ENCODE measurements at places on chromosomes 7 and 10. TPM values are rescaled to one million over a fixed set of nuclear protein-coding genes. Genes with fewer than 3 reads are reported as not detected.
A peak's percentile ranks its signal among the peaks of the same experiment; 100 is the strongest.

ANKRD30A gene
- total RNA-seq = not detected

BUB3 gene
- total RNA-seq = 80.7 TPM

GSTO2 gene
- total RNA-seq = 0.42 TPM

GSAP gene
- total RNA-seq = 18.3 TPM

SLC26A3 gene
- total RNA-seq = 12.0 TPM

GLI3 gene
- 17.8 TPM for total RNA-seq

CPA2 gene
- total RNA-seq = not detected

ASB10 gene
- total RNA-seq = not detected

SPDYE11 gene
- total RNA-seq = not detected

ZCWPW1 gene
- total RNA-seq = 7.6 TPM

GNG11 gene
- total RNA-seq = 26.0 TPM

DNA sequence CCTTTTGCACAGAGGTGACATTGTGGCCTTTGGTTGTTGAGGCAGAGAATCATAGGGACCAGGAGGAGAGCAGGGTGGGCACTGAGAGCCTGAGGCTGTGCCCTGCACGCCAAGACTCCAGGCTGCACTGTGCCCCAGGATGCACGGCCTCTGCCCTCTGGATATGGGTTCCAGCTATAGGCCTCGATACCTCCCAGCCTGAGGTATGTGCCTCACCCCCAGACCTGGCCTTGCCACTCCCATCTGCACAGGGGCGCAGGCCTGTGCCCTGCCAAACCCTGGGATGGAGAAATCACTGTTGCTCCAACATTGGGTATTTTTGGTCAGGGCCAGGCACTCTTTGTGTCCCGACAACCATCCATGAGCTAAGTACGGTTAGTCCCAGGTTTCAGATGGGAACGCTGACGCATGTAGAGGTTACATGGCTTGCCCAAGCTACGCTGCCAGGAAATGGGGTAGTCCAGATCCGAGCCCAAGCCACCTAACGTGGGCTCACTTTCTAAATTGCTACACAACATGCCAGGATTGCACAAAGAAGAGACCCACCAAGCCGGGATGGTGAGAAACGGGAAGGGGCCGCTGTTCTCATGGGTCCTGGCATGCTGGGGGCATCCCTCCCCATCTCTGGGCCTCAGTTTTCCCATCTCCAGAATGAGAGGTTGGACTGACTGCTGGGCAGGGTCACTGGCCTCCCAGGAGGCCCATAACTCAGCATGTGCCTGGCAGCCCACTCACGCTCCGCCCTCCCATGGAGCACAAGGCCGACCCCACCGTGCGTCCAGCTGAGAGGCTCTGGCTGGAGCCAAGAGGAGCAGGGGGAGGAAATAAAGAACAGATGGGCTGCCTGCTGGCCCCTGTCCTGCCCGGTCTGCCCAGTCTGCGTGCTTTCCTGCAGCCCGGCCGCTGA lies 44.2 kb downstream of the ZCCHC24 start:
- no peak for DNase-seq

- no peak for DNase-seq
Observed at GRCh38 chr7:264541-265191, 25.3 kb upstream of the FOXL3 start.

DNA sequence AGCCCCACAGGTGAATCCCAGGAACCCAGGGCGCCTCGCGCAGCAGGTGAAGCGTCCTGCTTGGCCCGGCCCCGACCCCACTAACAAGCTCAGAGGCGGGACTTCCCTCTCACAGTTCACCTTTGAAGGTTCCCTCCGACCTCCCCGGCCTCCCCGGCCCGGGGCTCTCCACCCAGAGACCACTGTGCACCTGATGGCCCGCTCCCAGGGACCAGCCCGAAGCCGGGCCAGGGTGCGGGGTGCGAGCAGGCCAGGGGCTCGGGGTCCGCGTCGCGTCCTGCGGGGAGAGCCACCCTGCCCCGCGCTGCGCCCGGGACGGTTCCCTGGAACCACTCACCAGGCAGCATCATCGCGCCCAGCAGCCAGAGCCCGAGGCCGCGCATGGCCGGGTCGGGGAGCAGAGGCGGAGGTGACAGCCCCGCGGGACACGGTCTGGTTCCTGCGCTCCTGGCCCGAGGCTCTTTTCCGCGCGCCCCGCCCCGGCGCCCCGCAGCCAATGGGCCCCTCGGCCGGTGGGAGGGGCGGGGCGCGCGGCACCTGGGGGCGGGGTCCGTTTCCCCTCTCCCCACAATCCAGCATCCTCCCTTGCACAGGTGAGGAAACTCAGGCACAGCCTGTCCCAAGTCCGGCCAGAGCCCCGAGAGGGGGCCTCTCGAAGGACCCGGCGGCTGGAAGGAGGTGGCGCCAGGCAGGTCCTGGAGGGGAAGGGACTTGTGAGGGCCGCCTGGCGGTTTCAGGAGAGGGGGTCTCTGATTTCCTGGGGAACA lies at the start of gene ADAM8:
Gene ADAM8, minus strand, starts transcription at position 434 of the 767 bp plus-strand sequence. Its CDS starts 51 bp downstream, at position 383.
- DNase-seq = no peak

DNA sequence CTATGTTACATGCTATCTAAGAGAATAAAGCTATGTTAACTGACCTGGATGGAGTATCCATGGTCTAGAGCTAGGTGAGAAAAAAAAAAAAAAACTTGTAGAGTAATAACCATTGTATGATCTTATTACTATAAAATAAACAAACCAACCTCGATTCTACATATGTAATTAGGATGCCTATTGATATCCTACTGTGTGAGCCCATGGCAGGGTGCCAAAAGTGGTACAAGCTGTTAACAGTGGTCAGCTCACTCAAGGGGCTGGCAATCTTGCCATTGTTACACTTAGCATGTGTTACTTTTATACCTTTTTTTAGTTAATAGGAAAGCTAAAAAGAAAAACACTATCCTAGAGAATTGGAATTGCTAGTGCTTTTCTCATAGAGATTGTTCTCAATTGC lies 13.5 kb upstream of the IL6 start:
- DNase-seq = no peak

- DNase-seq = no peak
Observed at GRCh38 chr7:34406848-34407530, 251.0 kb upstream of the NPSR1 start.

DNA sequence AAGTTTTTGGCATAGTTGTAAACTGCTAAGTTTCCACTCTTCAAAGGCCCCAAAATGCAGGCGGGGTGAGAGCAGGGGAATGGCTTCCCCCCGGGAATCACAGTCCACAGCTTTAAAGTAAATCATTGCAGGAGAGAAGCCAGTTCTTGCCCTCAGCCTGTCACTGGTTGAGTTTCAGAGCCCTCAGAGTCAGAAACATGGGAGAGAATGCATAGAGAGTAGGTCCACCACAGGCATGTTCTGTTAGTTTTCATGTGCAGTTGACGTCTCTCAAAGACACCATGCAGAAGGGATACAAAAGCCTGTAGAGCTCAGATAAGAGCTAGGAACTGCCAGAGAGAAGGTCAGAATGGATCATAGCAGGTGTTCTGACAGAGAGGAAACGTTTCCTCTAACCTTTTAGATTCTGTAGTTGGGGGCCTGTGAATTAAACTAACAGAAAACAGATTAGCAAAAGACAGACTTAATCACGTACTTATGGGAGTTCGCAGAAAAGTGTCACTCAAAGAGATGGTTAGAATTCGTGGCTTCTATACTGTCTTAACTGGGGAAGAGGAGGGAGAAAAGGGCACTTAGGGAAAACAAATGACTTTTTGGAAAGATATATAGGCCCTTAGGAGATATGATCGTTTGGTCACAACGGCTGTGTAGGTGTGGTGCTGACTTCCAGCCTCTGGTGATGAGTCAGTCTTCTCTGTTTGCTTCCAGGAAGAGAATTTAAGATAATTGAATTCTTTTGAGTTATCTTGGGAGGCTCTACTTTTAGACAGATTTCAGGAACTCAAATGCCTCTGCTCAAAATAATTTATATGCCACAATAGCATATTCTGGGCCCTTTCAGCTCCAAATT lies 48.0 kb upstream of the MSRB2 start:
- DNase-seq = peak; percentile 70

GRCh38 chr10:86981716-86982115 lies 13.4 kb downstream of the ADIRF start:
- no peak for DNase-seq

DNA sequence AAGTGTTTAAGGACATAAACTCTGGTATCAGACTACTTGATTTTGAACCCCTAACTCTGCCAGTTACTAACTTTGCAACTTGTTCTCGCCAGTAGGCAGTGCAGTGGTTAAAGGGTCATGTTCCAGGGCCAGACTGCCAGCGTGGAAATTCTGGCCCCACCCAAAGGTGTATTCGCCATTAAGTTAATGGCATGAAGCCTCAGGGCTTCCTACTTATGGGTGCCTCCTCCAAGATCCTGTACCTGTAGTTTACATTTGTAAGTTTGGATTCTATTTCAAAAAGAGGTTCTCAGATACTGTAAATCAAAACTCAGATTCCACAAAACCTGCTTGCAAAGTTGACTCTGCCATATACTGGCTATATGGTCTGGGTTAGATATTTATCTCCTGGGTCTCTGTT lies 2.8 kb upstream of the PIP start:
- no peak for DNase-seq

- peak; percentile 91 for DNase-seq
Observed at GRCh38 chr7:142519079-142520078, 229.9 kb upstream of the PRSS1 start.

DNA sequence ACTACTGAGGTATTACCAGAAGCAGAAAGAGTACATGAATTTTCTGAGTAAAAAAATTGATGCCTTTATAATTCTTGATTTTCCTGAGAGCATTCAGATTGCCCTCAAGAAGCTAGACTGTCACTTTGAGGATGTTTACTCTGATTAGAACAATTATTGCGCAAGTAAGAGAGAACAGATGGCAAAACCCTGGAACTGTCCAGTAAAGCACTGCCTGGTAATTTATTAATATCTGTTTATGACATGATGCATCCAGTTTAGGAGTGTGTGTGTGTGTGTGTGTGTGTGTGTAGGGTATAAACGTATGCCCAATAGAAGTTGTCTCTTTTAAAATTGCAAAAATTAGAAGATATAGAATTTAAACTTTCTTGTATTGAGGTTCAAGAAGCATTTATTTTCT lies 379.7 kb downstream of the PHTF2 start:
- no peak for DNase-seq

GRCh38 chr10:62666275-62666674 lies 138.2 kb upstream of the ADO start:
- DNase-seq = no peak

GRCh38 chr7:101557421-101557820 lies 71.7 kb downstream of the MYL10 start:
- DNase-seq = no peak

GRCh38 chr10:28738200-28738599 lies 60.9 kb downstream of the BAMBI start:
- no peak for DNase-seq

GRCh38 chr7:131196803-131197202 lies 130.9 kb upstream of the MKLN1 start:
- DNase-seq = no peak

DNA sequence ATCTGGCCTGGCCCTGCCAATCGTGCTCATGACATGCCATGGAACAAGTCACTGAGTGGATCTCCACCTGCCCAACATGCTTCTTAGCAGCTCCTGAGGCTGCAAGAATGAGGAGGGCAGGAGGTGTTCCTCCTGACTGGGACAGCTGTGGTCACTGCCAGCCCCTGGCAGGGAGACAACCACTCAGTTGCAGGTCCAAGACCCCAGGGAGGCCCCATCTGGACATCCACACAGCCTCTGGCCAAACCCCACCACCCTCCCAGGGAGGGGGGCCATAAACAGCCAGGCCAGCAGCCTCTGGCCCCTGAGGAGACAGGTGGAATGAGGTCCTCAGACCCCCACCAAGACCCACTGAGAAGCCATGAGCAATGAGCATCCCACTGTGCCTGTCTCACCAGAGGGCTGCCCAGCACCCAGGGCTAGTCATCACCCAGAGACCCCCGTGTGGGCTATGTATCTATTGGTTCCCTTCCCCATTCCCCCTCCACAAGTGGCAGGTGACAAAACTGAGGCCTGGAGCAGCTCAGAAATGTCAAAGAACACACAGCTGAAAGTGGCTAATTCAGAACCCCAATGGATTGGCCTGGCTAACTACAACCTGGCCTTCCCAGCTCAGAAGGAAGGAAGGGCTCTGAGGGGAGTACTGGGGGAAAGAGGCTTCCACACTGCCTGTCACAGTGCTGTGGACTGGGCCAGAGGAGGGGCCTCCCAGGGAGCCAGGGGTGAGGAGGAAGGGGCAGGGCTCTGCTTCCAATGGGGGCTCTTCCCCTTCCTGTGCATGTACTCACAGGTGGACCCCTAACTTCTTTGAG lies 3.0 kb downstream of the GPRIN2 start:
- no peak for DNase-seq

DNA sequence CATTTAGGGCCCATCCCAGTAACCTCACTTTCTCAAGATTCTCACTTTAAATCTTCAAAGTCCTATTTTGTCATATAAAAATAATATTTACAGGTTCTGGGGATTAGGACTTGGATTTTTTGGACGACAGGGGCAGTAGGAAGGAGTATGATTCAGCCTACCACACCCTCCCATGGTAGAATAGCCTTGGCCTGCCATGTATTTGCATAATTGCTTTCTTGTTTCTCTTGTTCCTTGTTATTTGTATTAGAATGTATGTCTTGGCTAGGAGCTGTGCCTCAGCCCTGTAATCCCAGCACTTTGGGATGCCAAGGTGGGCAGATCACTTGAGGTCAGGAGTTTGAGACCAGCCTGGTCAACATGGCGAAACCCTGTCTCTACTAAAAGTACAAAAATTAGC lies 92.5 kb downstream of the ELAPOR2 start:
- no peak for DNase-seq

- DNase-seq = no peak
Observed at GRCh38 chr7:128203710-128204214, 37.3 kb upstream of the LEP start.

DNA sequence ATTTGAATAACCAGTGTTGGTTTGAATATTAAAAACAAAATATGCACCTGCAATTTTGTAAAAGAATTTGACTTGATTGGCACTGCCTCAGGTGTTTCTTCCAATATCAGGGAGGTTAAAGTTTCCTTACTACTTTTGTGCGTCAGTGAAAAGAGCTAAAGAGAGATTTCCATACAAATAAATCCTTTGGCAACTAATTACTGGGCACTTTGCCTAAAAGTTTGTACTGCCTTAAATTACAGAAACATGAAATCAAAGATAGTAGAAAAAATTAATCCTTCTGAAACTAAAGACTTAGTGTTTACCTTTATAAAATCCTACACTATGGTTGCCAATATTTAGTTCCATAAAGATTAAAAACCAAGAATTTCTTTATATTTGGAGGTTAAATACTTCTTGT lies 72.5 kb downstream of the DNAJB9 start:
- DNase-seq = no peak

DNA sequence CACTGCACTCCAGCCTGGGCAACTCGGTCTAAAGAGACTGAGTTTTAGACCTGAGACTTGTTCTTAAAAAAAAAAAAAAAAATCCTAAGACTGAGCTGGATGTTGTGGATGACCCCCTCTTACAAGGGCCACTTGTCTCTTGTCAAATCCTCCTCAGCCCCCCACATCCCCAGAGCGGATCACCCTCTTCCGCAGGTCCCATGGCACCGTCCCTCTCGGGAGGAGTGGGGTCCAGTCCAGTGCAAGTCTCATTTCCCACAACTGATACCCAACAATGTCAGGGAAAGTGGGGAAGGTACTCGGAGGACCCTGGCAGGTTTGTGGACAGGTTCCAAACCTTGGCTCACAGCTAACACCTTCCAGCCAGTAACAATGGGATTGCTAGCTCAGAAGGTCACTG lies 100.3 kb downstream of the ELFN1 start:
- no peak for DNase-seq

GRCh38 chr10:98268694-98269431 lies 869 bp upstream of the LOXL4 start:
- no peak for DNase-seq

- DNase-seq = no peak
Observed at GRCh38 chr10:127695431-127695830, 41.6 kb upstream of the FOXI2 start.

- no peak for DNase-seq
Observed at GRCh38 chr7:121447911-121448300, 51.8 kb upstream of the FAM3C start.

GRCh38 chr7:91165006-91165845 lies 99.0 kb upstream of the FZD1 start:
- no peak for DNase-seq
